ENCODE measurements at places on chromosomes 12 and 14.

- DNase-seq, result peak; percentile 55
Measured at GRCh38 chr12:68119724-68120211, 39.8 kb downstream of the IFNG start.

- DNase-seq, result no peak
Measured at GRCh38 chr12:1186298-1186697, 195.3 kb downstream of the ERC1 start.

DNA sequence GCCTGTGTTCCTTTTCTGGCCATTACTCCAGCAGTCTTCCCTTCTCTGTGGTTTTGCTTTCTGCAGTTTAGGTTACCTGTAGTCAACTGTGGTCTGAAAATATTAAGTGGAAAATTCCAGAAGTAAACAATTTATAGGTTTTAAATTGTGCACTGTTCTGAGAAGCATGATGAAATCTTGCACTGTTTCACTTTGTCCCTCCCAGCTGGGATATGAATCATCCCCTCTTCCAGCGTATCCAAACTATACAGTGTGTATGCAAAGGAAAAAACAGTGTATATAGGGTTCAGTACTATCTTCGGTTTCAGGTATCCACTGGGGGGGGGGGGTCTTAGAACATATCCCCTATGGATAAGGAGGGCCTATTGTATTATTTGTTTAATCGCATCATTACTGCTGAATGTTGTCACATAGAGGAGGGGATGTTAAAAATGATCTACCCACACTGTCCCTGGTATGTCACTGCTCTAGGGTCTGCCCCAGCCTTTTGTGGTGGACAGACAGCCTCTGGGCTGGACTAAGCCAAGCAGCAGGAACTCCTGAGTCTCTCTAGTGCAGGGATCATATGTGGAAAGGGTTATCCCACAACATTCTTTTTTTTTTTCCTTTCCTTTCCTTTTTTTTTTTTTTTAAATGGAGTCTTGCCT lies 109.1 kb upstream of the MAX start:
- no peak for DNase-seq

GRCh38 chr12:2243275-2243674 lies 190.5 kb downstream of the CACNA1C start:
- DNase-seq, result no peak

DNA sequence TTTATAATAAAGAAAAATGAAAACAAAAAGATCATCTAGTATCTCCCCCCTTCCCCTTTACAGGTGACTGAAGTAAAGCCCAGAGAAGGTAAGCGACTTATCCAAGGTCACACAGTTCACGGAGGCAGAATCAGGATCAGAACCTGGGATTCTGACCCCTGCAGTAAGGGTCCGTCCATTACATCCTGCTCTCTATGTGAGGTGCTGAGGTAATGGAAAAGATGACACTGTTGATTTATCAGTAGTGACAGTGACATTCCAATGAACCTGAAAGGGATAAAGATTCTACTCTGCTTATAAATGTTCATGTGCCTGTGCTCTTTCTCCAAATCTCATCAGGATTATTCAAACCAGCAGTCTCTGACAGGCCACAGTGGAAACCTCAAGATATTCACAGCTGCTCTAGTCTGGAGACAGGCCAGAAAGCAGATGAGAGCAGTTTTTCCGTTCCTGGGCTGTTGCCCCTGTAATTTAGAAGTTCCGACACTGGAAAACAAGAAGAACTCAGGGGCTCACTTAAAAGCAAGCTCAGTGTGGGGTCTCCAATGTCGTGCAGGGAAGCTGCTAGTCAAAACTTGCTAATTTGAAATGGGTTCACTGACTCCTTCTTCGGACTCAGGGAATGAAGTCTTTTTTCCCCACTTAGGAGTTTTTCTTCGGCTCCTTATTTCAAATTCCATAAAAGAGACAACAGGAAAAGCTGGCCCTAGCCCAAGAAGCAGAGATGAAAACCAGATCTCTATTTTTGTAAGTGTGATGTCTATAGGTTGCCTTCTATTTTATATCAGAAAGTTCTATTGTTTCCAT lies 131.8 kb upstream of the EEA1 start:
- DNase-seq, result no peak

- DNase-seq, result no peak
Measured at GRCh38 chr12:13079440-13079906, 24.0 kb downstream of the GSG1 start.

DNA sequence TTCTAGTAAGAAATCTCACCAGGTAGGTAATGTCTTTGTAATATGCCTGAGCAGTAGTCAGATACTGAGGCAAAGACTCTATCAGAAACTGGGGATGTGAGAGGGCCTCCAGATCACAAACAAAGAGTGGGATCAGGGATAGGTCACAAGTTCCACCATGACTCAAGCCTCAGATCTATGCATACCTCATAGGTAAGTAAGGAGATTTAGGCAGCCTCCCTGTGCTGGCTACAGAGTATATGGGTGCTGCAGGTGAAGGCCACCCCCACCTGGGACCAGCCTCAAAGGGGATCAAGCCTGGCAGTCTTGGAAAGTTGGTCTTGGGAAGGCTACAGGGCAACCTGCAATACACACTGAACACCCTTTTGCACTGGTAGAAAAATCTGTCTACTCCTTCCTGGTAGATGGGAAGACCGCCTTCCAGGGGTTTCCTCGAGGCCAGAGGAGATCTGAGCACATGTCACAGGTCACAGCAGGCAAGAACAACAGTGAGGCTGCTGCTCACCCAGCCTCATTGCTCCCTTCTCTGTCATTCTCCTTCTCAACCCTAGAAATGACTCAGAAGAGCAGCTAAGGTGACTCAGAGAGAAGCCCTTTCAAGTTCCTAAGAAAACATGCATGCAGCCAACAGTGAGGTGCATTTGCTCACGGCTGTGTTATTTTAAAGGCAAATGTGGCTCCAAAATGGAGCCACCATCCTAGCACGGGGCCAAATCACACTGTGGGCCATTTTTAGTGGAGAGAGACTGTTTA lies 143.4 kb upstream of the CDKN3 start:
- no peak for DNase-seq

GRCh38 chr12:45312012-45312411 lies 96.1 kb downstream of the ANO6 start:
- DNase-seq, result no peak

DNA sequence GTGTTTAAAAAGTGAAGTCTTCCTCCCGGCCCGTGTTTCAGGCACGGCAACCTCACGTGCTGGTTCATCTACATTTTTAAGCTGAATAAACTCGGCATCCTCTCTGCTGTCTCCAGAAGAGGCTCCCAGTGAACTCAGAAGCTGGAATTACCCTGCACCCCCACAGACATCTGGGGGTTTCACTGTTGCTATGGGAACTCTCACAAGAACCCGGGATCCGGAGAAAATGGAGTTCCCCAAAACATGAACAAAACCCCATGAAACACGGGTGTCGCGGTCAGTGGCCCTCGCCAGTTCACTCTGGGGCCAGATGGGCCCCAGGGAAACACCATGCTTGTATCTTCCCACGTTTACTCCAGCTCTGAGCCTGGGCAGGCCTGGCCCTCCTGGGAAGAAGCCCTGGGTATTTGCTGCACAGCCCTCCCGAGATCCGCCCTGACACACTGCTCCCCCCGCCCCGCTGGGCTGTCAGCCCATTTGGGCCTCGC lies 143.7 kb downstream of the PIWIL1 start:
- no peak for DNase-seq

GRCh38 chr14:98752660-98753059 lies 519.3 kb downstream of the BCL11B start:
- DNase-seq, result no peak

GRCh38 chr12:25052914-25053211 lies 104.0 kb upstream of the BCAT1 start:
- DNase-seq, result no peak

DNA sequence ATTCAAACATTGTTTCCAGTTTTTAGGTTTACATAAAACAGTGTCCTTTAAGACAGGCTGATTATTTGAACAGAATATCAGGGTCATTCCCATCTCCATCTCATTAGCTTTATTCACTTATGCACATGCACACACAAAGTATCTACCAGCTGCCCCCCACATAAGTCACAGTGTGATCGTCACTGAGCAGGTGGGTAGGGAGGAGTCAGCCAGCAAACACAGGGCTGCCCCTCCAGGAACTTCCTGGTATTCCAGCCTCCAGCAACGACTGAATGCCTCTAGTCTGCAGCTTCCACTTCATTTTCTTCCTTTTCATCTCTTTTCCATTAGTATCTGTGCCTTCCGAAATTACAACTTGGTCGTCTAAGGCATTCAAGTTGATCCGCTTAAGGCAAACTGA lies 48.8 kb upstream of the FOXN3 start:
- no peak for DNase-seq

- DNase-seq, result no peak
Measured at GRCh38 chr14:21978999-21979314, 305.3 kb upstream of the OR4E1 start.

DNA sequence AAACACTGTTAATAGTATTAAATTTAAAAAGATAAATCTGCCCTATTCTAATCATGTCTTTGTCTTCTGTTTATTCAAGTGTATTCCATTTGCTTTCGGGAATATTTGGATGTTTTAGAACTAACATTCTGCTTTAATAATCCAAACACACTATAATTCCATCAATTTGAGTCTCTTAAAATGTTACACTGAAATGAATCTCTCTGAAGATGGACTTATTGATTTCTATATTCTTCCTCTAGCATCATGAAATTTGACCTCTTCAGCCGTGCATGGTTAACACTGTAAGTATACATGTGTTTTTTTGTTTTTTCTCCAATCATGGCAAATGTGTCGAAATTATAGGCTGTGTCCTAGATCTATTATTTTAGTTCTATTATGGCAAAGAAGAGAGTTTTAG lies 339.2 kb downstream of the ACSS3 start:
- peak; percentile 18 for DNase-seq

- no peak for DNase-seq
Measured at GRCh38 chr12:46948936-46949545, 123.2 kb upstream of the SLC38A4 start.

- no peak for DNase-seq
Measured at GRCh38 chr14:73976125-73976524, 26.0 kb downstream of the COQ6 start.

- DNase-seq, result peak; percentile 86
Measured at GRCh38 chr14:78566026-78566858, 396.1 kb downstream of the NRXN3 start.

- no peak for DNase-seq
Measured at GRCh38 chr12:12693111-12693671, 2.8 kb downstream of the GPR19 start.

DNA sequence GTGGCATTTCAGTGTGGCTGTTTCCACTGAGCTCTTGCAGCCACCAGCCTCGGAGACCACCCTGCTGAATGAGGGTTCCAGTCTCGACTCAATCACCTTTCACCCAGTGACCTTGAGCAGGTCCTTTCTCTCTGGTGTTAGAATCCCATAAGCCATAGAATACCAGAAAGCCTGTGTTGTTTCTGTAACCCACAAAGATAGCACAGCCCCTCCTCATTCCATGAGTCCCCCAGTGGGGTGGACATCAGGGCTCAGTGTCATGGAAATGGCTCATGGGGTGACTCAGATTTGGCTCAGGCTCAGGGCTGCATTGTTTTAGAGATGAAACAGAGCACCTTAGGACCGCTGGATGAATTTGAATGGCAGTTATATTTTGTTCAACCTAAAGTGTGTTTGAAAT lies 171.5 kb downstream of the PTPN11 start:
- DNase-seq, result no peak

- no peak for DNase-seq
Measured at GRCh38 chr14:54550514-54550913, 16.4 kb upstream of the SAMD4A start.

- peak; percentile 56 for DNase-seq
Measured at GRCh38 chr14:103232031-103232808, 101.8 kb upstream of the EIF5 start.

- DNase-seq, result no peak
Measured at GRCh38 chr12:109998241-109998903, 858 bp upstream of the ANKRD13A start.

- no peak for DNase-seq
Measured at GRCh38 chr12:31589598-31589903, 1.4 kb downstream of the DENND5B start.

GRCh38 chr14:73238941-73239340 lies 1.6 kb downstream of the PAPLN start:
- DNase-seq, result no peak

- DNase-seq, result no peak
Measured at GRCh38 chr12:104143002-104143401, 5.0 kb upstream of the NFYB start.

- DNase-seq, result no peak
Measured at GRCh38 chr12:4139191-4139590, 134.4 kb upstream of the CCND2 start.

DNA sequence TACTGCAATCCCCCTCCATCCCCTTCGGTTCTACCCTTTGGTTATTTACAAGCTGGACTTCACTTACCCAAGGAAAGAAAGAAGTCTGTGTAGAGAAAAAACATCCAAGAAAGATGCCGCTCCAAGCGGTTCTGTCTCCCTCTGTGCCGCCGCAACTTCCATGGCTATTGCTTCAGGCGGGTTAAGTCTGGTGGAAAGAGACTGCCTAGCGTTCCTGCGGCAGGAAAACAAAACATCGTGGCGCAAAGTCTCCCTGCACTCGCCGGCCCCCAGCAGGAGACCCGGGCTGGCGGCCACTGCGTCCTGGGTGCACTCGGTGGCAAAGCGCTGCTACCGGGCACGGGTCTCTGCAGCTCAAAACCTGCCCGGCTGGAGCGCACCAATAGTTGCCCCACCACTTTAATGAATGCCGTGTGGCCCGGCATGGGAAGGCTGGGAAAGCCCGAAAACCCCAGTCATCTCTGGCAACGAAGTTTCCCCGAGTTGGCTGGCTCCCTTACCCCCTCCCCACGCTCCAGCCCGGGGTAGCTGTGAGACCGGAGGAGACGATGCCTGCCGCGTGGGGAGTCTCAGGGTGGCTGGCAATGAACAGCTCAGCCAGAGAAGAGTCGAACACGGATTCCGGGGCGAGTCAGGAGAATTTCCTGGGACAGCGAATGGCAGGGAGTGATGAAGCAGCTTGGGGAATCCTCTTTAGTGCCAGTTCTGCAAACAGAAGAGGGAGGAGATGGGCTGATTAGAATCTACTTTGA lies 3.5 kb upstream of the KCNK10 start:
- no peak for DNase-seq

GRCh38 chr12:59927032-59927431 lies 331.2 kb downstream of the SLC16A7 start:
- DNase-seq, result no peak

DNA sequence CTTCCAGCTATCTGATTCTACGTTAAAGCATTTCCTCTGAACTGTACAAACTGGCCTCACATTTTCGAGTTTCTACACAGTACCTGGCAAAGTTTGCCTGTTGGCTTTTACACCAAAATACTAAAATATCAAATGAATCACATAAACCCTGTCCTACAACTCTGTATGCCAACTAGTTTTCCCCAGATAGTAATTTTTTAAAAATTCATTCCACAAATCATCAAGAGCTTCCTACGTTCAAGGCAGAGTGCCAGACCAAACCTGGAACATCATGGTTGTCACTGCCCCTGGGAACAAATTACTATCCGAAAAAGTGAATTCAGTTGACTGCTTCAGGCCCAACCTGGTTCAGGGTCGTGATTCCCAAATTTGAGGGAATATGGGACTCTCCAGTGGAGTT lies 2.1 kb downstream of the TMEM30B start:
- DNase-seq, result no peak

GRCh38 chr12:19287302-19287701 lies 152.0 kb upstream of the AEBP2 start:
- DNase-seq, result no peak

Measured in NCI-H510A treated with DMSO at 0.1 percent for 48 hours (cell line).